ENCODE measurements at places on chromosomes 3 and 15. TPM values are rescaled to one million over a fixed set of nuclear protein-coding genes. Genes with fewer than 3 reads are reported as not detected.

The LRRC3B gene
- total RNA-seq, result 0.62 TPM

The ALDH1A3 gene
- total RNA-seq, result 24.2 TPM

GRCh38 chr15:39851500-39852092 lies 68.5 kb downstream of the GPR176 start:
- no peak for DNase-seq

DNA sequence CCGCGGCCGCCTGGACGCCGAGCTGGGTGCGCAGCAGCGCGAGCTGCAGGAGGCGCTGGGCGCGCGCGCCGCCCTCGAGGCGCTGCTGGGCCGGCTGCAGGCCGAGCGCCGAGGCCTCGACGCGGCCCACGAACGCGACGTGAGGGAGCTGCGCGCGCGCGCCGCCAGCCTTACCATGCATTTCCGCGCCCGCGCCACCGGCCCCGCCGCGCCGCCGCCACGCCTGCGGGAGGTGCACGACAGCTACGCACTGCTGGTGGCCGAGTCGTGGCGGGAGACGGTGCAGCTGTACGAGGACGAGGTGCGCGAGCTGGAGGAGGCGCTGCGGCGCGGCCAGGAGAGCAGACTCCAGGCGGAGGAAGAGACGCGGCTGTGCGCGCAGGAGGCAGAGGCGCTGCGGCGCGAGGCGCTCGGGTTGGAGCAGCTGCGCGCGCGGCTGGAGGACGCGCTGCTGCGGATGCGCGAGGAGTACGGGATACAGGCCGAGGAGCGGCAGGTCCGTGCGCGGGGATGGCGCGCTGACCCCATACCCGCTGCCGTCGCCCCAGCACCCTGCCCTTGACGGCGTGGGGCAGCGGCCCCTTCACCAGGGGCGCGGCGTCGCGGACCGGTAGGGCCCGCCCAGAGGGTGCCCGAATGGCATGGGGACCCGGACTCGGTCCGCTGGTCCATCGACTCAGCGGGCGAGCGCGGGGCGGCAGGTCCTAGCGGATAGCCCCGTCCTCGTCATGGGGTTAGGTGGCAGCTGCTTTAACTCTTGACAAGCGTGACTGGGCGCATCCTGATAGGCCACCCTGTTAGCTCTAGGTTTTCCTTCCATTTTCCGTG lies 848 bp downstream of the SYNM start:
- DNase-seq, result no peak

DNA sequence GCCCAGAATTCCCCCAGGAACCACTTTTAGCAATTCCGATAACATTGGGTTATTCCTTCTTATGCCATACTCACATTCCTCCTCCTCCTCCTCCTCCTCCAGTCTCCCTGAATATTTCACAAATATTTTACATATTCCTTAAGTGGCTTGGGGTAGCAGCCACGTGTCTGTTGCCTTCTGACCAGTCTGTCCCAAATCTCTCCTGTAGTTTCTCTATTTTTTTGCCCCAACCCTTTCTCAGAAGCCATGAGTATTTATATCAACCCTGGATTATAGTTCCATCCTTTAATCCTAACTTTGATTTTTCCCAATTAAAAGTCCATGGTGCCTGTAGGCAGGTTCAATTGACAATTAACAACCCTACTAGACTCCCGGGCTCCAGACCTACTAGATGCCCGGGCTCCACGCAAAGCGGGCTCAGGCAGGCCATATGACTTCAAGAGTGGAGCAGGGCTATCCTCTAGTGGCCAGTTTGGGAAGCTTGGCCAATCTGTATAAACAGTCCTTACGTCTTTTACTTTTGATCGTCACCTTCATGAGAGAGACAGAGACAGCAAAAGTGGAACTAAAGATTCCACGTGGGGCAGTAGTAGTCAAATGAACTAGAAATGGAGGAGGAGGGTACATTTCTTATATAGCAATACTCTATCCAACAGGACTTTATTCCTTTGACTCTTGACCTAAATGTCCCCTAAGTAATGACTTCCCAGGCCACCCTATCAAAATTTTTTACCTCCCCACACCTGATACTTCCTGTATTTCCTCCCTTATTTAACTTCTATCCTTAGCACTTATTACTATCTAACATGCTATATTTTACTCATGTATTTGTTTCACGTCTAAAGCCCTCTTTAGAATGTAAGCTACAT lies 69.7 kb downstream of the USF3 start:
- DNase-seq, result no peak

GRCh38 chr3:186953011-186953487 lies 22.7 kb downstream of the ST6GAL1 start:
- no peak for DNase-seq

DNA sequence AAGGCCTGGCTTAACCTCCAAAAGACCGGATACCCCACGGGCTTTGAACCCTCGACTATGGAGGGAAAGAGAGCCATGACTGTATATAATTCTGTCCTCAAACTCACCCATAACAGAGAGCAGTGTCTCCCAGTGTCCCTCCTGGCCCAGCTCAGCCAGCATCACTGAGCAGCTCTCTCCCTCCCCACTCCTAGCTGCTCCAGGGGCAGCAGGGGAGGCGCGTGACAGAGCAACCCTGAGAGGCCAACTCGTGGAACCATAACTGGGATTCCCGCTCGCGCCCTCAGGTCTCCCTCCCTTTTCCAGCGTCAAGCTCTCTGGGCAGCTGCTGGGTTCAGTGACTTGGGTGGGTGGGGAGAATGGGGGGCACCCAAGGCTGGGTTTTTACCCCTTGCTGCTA lies 561 bp upstream of the CPLX3 start:
- no peak for DNase-seq

The SPRED1 gene
- total RNA-seq, result 22.5 TPM

GRCh38 chr3:160200353-160200752 lies 24.9 kb upstream of the C3orf80 start:
- DNase-seq, result no peak

DNA sequence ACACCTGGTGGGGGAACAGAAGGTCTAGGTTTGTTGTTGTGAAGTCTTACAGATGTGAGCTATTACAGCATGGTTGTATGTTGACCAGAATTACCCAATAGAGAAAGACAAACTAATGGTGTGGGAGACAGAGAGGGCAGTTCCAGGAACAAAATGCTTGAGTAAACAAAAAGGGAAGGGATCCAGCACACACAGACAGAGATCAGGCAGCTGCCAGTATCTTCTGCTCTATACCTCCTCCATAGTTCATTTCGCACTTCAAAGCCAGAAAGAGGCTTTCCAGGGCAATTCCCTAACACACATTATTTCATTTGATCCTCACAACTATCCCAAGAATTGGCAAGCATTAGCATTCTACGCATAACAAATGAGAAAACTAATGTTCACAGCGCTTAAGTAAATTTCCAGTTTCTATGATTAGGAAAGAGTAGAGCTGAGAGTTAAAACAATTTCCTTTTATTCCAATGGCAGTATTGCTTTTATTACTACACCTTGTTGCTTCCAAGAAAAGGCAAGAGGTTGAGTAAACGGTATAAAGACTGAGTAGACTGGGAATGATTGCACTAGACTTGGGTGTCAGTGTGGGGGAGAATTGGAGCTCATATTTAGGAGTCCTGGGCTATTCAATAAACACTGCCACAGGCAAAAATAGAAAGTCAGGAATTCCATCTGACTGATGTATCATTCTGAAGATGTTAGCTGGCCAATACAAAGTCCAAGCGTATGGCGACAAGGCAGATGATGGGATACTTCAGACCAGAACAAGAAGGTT lies 39.7 kb upstream of the ZNF280D start:
- DNase-seq, result no peak

DNA sequence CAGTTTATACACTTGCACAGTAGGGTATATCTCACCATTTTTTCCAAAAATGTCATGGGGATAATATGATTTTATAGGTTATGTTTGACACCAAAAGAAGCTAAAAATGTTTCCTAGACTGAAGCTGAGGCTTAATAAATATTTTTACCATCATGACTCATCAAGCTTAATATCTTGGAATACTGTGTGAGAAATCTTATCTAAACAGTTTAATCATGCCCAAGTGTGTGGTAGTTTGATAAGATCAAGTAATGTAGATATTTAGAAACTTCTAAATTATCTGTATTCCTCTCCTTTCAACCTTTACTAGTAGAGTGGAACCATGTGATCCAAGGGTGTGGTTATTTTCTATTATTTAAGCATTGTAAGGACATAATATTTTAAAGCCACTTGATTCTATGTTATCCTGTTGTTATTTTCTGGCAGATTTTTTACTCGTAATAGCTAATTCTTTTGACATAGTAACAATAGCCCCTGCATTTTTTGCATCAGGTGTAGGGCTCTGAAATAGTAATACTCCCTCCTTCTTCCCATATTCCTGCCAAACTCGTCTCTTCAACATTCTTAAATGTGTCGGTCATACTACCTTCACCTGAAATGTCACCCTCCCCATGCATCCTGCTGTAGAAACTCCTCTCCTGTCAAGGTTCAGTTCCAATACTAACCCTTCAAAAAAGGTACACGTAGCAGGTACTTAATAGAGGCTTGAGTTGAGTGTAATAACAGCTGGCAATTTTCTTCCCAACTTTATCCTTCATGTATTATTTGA lies 729.6 kb downstream of the NLGN1 start:
- no peak for DNase-seq

The ZNF385D gene
- 28.5 TPM for total RNA-seq

- DNase-seq, result no peak
Measured at GRCh38 chr3:68017069-68017468, 362.7 kb upstream of the SUCLG2 start.

The SNTN gene
- total RNA-seq, result not detected

- no peak for DNase-seq
Measured at GRCh38 chr3:11592445-11593298, 51.0 kb downstream of the VGLL4 start.

The TRH gene
- total RNA-seq, result not detected

The MUSTN1 gene
- 15.9 TPM for total RNA-seq

GRCh38 chr3:194685718-194686413 lies at the start of gene FAM43A:
Gene FAM43A (plus strand): TSS chr3:194685883. CDS start chr3:194686827, 944 bp downstream.
- DNase-seq, result peak; percentile 94

The TTC21A gene
- total RNA-seq, result 19.7 TPM

DNA sequence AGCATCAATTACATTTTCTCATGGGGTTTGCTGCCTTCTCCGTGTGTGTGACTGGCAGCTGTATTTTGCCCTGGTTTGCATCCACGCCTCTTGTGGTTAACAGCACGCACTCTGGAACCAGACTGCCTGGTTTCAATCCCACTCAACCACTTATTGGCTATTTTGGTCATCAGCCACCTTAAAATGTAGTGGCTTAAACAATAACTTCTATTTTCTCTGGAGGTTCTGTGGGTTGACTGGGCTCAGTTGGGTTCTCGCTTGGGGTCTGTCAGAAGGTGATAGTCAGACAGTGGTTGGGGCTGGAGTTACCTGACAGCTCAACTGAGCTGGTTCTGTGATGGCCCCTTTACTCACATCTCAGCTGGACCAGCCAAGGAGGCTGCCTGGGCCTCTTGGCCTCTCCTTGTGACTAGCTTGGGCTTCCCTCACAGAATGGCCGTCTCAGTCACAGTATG lies 36.8 kb downstream of the EHD4 start:
- no peak for DNase-seq

- no peak for DNase-seq
Measured at GRCh38 chr15:31197497-31198414, 96.2 kb upstream of the TRPM1 start.

DNA sequence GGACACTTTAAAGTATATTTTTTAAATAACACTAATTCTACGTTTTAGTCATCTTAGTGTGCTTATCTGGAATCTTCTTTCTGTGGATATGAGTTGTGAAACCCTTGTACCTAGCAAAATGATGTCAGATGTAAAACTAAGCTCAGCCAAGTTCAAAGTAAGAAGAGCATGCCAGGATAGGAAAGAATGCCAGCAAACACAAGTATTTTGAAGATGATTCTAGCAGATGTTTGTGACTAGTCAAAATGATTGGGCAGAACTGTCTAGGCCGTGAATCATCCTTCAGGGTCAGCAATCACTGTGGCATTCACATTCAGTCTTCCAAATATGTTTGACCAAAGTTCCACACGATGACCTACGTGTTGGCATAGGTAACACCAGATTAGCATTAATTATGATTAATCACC lies 5.4 kb upstream of the PLOD2 start:
- no peak for DNase-seq

GRCh38 chr3:43041517-43041916 lies 62.4 kb downstream of the GASK1A start:
- no peak for DNase-seq

- DNase-seq, result no peak
Measured at GRCh38 chr3:123670743-123671142, 85.9 kb upstream of the HACD2 start.

The SERPINI2 gene
- total RNA-seq, result 0.55 TPM

GRCh38 chr3:106825962-106826605 lies 551.2 kb upstream of the CCDC54 start:
- no peak for DNase-seq

DNA sequence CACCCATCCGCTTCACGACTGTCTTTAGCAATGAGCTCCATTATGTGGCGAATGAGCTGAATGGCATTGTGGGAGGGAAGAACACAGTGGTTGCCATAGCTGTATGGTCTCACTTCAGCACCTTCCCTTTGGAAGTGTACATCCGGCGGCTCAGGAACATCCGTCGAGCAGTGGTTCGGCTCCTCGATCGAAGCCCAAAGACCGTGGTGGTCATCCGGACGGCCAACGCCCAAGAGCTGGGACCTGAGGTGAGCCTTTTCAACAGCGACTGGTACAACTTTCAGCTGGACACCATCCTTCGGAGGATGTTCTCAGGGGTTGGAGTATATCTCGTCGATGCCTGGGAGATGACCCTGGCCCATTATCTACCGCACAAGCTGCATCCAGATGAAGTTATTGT lies 27.8 kb upstream of the NFKBIZ start:
- DNase-seq, result no peak

DNA sequence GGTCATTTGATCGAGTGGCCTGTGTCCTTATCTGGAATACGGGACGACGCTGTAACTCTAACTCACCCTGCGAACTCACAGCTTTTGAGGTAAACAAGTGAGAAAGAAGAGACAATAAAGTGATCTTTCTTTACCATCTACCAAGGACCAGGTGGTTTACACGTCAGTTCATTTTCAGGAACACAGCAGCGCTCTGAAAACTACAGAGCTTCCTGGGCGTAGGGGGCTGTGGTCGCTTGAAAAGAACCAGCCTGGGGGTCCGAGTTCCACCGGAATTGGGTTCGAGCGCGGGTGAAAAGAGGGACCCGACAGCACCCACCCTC lies 357 bp downstream of the KIAA1143 start:
- peak; percentile 42 for DNase-seq

The ADAMTS17 gene
- 10.6 TPM for total RNA-seq

The MEX3B gene
- 0.55 TPM for total RNA-seq
